ENCODE measurements at places on chromosomes 6 and 20.

DNA sequence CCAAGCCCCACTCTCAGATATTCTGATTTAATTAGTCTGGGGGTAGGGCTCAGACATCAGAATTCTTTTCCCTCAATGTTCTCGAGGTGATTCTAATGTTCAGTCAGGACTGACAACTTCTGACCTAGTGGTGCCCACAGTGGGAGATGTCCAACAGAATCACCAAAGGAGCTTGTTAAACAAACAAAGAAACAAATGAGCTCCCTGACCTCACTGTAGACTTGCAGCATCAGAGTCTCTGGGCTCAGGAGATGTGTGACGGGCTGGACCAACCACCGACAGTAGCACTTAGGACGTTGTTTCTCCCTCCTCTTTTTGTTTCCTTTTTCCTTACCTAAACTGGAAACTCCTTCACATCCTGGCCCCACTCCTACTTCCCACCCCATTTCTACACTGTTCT lies 49.3 kb downstream of the CLIC5 start:
- no peak for DNase-seq

- no peak for DNase-seq
Observed at GRCh38 chr6:158500016-158500735, 59.7 kb upstream of the TMEM181 start.

DNA sequence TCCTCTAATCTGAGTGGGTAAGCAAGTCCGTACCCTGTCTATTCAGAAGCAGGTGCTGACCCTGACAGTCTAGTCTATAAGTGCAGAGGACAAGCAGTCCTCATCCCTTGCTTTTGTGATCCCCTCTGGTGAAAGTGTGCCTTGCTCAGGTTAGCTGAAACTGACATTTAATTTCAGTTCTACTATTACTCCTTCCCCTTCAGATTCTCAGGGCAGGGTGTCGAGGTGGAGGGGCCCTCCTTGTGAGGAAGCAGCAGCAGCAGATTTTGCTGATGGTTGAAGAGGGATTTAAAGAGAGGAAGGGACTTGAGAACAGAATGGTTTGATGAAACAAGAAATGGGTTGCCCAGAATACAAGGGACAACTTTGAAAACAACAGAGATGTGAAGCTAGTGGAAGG lies 309.3 kb downstream of the CLIC5 start:
- no peak for DNase-seq

DNA sequence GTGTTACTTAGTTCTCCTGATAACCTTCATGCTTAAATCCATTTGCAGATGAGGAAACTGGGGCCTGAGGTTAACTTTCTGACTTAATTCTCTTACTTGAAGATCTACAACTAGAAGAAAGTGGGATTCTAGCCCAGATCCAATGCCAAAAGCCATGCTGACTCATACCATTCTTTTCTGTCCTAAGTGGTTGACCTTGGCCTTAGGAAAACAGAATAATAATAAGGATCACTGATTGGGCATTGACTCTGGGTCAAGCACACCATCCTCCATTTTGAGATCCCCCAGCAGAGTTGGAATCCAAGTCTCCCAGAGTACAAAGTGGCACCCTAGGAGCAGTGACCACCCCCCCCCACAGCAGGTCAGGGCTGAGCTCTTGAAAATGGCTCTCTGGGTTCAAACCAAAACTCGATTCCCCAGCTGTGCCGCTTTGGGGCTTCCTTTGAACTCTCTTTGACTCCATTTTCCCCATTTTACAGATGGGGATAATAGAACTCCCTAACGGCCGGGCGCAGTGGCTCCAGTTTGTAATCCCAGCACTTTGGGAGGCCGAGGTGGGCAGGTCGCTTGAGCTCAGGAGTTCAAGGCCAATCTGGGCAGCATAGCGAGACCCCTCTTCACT lies 12.8 kb upstream of the ZNF217 start:
- no peak for DNase-seq

DNA sequence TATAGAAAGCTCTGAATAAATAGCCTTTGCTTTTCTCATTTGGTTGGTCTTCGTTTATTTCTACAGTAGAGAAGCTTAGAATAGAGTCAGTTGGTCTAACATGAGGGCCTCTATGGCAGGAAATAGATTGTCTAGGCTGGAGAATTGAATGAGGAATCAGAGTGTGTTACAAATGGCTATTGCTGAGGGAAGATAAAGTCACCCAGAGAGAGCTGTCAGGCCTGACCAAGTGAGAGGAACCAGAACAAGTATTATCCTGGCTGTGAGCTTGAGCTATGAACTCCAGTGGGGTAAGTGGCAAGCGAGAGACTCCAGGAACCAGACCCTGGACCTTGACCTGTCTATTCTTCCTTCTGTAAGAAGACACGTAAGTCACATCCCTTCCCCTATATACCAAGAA lies 353.1 kb downstream of the CD83 start:
- DNase-seq: no peak

DNA sequence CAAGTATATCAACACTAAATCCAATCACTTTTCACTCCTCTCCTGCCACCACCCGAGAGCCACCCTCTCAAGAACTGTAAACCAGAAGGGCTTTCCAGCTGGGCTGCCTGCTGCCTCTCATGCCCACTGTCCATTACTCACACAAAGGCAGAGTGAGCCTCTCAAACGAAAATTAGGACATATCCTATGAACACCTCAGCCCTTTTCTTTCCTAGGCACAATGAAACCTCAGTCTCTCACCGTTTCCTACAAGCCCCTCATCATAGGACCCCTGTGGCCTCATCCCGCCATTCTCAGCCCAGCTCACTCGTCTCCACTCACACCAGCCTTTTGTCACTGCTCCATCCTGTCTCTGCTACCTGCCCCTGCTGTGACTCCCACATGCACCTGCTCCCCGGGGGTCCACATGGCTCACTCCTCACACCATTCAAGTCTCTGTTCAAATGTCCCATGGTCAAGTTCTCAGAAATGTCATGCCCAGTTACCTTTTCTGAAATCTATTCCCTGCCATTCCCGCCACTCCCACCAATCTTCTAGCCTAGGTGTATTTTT lies 7.4 kb downstream of the HLA-F start:
- DNase-seq: no peak
